Activated T-helper 1 cell treated with anti-CD3 and anti-CD28 coated beads, Interleukin-2, amount 50 U/mL, for 16 hours (primary cell): ENCODE measurements at places on chromosomes 3 and 15.
A peak's percentile ranks its signal among the peaks of the same experiment; 100 is the strongest.

DNA sequence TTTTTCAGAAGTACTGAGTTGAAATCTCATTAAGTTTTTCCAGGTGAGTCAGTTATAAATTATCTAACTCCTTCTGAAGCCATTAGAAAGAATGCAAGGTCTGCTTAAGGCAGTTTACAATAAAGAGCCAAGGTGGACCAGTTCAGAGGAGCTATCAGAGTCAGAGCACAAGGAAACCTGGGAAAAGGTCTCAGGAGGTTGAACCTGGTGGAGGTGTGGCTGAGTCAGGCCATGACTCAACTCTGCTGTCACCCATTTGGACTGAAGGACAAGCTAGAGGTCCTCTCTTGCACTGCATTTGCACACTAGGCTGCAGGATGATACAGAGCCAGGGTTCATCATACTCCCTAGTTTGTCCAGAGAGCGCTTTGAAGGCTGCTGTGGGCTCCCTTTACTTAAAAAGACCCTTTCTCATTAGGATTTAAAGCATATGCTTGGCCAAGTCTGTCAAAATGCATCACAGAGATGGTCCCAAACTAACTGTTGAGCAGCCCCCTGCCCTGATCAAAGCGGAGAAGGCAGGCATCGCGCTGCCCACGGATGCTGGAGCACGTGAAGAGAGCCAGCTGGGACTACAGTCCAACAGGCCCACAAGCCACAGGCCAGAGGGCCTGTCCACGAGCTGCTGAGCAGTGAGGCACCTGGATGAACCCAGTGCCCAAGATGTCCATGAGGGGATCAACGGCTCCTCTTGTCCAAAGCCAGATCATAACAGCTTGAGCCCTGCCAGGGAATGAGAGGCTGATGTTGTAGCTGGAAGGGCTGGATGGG, 26.0 kb upstream of the MRPS22 start:
- DNase-seq: no peak

GRCh38 chr15:40999190-40999589, 45.9 kb downstream of the CHAC1 start:
- DNase-seq: no peak

DNA sequence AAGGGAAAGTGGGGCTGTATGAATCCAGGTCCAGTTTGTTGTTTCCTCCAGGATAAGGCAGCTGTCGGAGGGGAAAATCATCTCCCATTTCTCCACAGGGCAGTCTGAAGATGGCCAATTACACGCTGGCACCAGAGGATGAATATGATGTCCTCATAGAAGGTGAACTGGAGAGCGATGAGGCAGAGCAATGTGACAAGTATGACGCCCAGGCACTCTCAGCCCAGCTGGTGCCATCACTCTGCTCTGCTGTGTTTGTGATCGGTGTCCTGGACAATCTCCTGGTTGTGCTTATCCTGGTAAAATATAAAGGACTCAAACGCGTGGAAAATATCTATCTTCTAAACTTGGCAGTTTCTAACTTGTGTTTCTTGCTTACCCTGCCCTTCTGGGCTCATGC, 911 bp downstream of the CCRL2 start:
- DNase-seq: no peak

GRCh38 chr3:142118911-142119310, 30.4 kb downstream of the TFDP2 start:
- DNase-seq: no peak

GRCh38 chr15:39468828-39469227, 112.1 kb upstream of the THBS1 start:
- DNase-seq: no peak

- DNase-seq: no peak
Observed at GRCh38 chr3:79006077-79006476, 761.7 kb downstream of the ROBO1 start.

DNA sequence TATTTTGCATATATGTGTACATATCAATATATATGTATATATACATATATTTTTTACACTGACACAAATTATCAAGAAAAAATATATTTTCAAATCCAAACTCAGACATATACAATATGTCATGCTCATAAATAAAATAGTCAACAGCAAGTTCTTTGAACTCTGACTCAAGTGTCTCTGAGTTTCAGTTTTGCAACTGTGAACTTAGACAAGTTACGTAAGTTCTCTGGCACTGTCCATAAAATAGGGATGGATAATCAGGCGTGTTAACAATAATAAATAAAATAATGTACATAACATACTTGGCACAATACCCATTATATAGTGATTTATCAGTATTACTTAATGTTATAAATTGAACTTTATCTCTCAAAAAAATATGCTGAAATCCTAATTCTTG, 12.1 kb upstream of the XRN1 start:
- DNase-seq: no peak

DNA sequence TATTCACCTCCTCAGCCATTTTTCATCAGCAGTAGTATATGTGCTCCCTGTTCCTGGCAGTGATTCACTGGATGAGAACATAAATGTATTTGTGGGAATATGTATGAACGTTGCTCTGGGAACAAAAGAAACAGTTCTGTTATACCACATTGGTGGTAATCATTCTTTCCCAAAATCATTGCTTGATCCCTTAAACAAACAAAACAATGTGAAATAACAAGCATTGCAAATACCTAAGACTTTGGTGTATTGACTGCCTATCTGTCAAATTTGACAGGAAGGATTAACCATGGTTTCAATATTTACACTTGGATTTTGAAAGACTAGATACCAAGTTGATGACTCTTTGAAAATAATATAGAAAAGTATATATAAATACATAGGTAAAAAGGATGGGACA, 284.1 kb downstream of the FHIT start:
- no peak for DNase-seq

DNA sequence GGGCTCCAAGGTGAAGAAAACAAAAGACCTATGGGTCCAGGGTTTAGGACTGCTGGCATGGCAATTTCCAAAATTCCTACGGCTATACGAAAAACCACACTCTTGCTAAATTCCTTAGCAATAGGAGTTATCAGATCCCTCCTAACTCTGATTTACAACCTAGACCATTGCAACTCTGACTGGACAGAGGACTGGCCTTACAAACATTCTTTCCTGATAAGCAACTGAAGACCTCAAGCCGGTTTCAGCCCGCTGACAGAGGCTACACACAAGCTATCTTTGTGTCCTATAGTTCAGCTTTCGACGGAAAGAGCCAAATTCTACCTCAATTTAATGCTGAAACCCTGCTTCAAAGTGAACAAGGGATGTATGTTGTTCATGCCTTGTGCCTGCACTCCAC, 38.3 kb upstream of the AGBL1 start:
- no peak for DNase-seq

GRCh38 chr3:113947372-113948014, at the start of gene ZDHHC23:
Gene ZDHHC23, plus strand, starts transcription at chr3:113948013. Its CDS starts 790 bp downstream, at chr3:113948803.
- DNase-seq: peak; percentile 30

GRCh38 chr3:24290596-24290995, 204.1 kb downstream of the THRB start:
- no peak for DNase-seq

- no peak for DNase-seq
Observed at GRCh38 chr3:134364936-134365765, 9.1 kb downstream of the AMOTL2 start.

- DNase-seq: no peak
Observed at GRCh38 chr15:91224755-91225380, 124.8 kb downstream of the SV2B start.

DNA sequence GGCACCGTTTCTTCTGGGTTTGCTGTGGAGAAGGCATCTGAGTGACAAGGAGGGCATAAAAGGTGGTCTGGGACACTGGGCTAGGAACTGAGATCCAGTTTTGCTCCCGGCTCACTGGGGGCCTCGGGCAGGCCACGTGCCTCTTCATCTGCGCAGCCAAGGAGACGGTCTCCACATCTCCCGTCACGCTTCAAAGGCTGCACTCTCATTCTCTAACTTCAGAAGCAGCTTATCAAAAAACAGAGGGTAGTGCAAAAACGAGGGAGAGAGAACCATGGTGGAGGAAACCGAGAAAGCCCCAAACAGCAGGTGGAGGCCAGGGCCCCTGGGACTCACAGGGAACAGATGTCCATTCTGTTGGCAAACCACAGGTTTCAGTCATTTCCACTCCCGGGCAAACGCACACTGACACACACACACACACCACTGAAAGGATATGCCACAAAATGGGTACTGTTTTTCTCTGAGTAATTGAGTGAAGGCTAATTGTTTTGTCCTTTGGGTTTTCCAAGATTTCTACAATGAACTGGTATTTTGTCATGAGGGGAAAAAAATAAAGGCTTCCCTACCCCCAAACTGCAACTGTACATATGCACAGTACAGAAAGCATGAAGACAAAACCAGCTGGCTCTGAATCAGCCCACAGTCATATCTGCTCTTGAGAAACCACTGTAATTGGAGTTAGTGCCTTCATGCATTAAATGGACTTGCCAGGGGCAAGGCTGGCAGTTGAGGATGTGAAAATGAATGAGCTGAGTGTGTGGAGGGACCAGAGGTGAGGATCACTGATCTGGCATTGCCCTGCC, 71.9 kb downstream of the MGLL start:
- no peak for DNase-seq

GRCh38 chr3:196654735-196655090, 15.2 kb downstream of the NRROS start:
- no peak for DNase-seq

- no peak for DNase-seq
Observed at GRCh38 chr3:25480811-25481210, 52.7 kb downstream of the RARB start.

DNA sequence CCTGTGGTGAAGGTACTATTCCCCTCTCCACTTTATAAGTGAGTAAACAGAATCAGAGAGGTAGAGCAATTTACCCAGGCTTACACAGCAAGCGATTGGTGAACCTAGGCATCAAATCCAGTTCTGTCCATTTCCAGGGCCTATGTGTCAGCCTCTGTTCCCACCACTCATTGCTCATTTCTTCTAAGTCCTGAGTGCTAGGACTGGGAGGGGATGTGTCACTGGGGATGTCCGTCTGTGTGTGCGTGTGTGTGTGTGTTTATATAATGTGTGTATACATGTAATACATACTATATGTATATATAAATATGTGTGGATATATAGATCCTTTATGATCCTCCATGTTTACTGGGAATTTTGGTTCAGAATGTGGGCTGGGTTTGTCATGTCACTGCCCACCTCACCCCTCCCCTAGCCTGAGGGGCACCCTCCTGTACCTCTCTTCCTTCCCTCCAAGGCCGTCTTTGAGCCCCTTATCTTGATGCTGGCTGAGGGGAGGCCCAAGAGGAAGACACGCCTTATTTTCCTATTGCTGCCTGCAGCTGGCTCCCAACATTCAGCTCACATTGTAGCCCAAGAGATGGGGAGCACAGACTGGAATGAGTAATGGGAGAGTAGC, 2.1 kb downstream of the TMEM43 start:
- no peak for DNase-seq

DNA sequence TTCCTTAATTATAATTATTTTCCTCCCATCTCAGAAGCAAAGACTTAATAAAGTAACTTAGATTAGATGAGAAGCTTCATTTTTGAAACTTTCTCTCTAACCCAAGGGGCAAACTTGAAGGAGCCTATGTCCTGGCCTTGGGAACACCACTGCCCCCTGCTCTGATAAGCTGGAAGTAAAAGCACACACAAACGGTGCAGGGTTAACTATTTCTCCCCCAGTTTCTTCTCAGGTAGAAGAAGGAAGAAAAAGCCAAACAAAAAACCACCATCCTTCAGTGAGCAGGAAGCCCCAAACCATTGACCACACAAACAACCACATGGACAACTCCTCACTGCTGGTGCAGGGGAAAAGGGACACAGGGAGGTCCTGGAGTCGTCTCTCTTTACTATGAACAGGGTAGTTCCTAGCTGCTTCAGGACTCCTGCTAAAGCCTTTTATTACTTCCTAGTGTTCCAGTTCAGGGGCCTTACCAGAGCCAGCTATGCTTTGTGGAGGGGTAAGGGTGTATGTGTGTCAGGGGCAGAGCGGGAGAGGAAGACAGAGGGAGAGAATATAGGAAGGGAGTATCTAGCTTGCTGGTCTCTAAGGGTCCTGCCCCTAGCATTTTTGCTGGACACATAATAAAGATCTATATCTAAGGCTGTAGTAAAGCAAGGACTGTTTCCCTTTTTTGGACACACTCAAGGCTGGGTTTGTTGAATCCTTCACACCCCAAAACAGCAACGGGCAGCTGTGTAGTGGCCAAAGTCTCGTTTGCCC, 94.0 kb upstream of the UMPS start:
- DNase-seq: no peak

GRCh38 chr3:26015752-26016151, 225.9 kb downstream of the OXSM start:
- DNase-seq: no peak

GRCh38 chr3:132145833-132146232, 111.0 kb upstream of the CPNE4 start:
- DNase-seq: no peak

GRCh38 chr3:39148435-39149058, 4.8 kb downstream of the CSRNP1 start:
- no peak for DNase-seq

GRCh38 chr3:114760679-114761078, 386.4 kb downstream of the ZBTB20 start:
- no peak for DNase-seq

- peak; percentile 68 for DNase-seq
Observed at GRCh38 chr15:74127255-74127953, 3.0 kb upstream of the ISLR2 start.

GRCh38 chr15:76994971-76995945, at the start of gene PSTPIP1:
Gene PSTPIP1, plus strand, starts transcription at chr15:76995126. Its CDS starts 448 bp downstream, at chr15:76995574.
- DNase-seq: no peak

DNA sequence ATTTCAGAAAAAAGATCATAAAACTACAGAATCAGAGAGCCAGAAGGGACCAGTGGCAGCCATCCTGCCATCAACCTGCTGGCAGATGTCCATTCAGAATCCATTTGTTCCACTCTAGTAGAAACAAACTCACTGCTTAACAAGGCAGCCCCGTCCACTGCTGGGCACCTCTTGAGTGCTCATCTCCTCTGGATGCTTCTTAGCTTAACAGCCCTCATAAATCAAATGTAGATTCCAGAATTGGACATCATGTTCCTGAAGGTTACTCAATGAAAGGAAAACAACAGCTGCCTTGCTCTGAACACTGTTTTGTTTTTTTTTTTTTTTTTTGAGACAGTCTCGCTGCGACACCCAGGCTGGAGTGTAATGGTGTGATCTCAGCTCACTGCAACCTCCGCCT, 37.3 kb downstream of the ABCC5 start:
- no peak for DNase-seq

DNA sequence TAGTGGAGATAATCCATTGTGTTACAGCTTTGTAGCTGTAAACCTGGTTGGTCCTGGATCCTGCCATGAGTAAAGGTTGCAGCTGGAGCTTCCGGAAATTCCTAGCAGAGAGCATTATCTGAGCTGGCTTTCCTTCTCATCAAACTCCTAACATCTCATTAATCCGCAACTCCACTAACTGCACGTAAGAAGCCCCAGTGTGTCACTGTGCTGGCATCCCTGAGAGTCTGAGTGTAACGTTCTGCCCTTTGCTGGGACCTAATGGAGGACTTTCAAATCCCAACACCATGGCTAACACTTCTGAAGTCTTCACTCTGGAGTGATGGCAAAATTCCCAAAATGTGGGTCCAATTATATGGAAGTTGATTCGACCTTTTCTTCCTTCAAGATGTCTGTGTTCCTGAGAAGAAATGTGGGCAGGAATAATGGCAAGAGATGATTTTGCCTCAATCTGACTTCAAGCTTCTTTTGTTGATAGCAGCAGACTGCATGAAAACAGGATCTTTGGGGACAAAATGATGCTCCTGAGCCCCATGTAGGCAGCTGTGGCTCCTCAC, 9.6 kb upstream of the TRPM1 start:
- no peak for DNase-seq

GRCh38 chr3:34387826-34388564, 589.6 kb downstream of the PDCD6IP start:
- DNase-seq: no peak
